Kasumi-1 (cell line): ENCODE measurements at places on chromosomes 7 and 10.

GRCh38 chr7:100373261-100373831, at the start of gene PILRA:
Gene PILRA, plus strand, starts transcription at chr7:100373487. Its CDS starts 170 bp downstream, at chr7:100373657.
- no peak for DNase-seq

- DNase-seq, result no peak
These were observed 15.7 kb upstream of the NDUFA5 start for GRCh38 chr7:123573341-123573740.

- no peak for DNase-seq
These were observed 769.0 kb upstream of the COBL start for GRCh38 chr7:52085610-52086009.

DNA sequence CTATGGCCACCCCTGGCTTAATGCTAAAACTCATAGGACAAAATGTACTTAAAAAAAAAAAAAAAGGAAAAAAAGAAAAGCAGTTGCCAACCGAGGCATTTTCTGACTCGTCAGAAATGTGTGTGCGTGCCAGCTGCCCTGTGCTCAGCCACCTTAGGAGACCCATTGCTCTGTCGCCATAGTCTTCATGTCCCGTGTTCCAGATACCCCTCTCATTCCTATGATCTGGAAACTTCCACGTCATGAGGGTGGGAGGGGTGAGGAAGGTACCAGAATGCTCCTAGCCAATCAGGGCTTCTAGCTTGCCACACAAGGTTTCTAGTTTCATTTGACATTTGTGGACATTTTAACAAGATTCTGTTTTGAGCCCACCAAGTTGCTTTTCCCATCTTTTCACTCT, 212.9 kb downstream of the TCF7L2 start:
- DNase-seq, result no peak

DNA sequence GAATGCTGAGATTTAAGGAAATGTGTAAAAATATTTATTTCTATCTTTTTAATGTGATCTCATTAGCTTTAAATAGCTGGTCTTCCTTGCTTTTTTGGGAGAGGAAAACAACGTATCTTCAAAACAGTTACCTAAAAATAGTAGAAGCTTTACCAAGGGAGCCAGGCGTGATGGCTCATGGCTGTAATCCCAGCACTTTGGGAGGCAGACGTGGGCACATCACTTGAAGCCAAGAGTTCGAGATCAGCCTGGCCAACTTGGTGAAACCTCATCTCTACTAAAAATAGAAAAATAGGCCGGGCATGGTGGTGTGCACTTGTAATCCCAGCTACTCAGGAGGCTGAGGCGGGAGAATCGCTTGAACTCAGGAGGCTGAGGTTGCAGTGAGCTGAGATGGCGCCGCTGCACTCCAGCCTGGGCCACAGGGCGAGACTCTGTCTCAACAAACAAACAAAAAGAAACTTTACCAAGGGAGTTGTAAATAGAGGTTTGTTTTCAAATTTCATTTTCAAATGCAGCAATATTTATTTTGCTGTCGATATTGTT, 48.4 kb upstream of the ITGB1 start:
- no peak for DNase-seq

- DNase-seq, result no peak
These were observed 30.7 kb downstream of the CUL2 start for GRCh38 chr10:35059481-35059880.

GRCh38 chr10:126576336-126576735, 94.2 kb downstream of the C10orf90 start:
- DNase-seq, result no peak

DNA sequence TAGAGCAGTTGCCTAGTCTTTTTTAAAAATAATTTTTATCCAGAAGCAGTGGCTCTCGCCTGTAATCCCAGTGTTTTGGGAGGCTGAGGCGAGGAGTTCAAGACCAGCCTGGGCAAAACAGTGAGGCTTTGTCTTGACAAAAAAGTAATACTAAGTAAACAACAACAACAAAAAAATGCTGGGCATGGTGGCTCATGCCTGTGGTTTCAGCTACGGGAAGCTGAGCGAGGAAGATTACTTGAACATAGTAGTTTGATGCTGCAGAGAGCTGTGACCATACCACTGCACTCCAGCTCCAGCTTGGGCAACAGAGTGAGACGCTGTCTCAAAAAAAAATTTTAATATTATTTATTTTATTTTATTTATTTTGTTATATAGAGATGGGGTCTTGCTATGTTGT, 31.3 kb upstream of the TPST1 start:
- no peak for DNase-seq

DNA sequence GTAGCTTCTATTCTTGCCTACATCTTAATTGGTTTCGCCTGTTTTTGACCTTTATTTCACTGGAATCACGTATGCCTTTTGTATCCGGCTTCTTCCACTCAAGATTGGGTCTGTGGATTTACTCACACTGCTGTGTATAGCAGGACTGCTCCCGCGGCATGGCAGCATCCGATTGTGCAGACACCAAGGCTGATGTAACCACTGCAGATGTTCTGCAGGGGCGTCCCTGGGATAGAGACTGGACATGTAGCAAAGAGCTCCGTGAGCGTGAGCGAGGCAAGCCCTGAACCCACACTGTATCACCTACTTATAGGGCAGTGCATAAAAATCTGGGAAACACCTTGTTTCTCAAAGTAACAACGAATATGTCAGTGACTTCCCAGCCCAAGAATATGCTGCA, 11.4 kb upstream of the IDI2 start:
- DNase-seq, result no peak

GRCh38 chr10:113086282-113086681, 136.2 kb downstream of the TCF7L2 start:
- no peak for DNase-seq

DNA sequence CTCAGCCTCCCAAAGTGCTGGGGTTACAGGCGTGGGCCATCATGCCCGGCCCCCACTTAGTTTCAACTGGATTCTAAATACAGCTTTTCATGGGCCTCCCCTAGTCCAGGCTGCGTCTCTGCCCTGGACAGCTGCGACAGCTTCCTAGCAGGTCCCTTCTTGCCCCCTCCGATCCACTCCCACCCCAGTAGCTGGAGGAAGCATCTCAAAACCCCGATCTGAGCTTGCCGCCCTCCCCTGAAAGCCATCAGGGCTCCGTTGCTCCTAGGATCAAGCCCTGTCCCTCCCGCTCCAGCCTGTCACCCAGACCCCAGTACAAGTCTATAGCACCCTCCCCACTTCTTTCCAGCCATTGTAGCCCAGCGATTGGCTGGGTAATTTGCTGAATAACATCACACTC, 64.5 kb downstream of the VWA2 start:
- DNase-seq, result no peak

DNA sequence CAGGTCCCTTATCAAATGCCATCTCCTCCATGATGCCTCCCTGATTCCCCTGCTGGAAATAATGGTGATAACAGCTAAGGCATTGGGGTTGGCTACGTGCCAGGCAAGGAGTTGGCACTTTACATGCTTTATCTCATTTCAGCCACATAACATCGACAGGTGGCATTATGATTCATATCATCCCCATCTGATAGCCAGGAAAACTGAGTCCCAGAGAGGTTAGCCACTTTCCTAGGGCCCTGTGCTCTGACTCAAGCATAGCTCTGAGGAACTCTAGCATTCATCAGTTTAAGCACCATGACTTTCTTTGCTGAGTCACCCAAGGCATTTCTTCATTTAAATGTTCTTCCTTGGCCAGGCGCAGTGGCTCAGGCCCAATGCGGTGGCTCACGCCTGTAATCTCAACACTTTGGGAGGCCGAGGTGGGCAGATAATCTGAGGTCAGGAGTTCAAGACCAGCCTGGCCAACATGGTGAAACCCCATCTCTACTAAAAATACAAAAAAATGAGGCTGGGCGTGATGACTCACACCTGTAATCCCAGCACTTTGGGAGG, 6.6 kb downstream of the LEP start:
- no peak for DNase-seq

GRCh38 chr10:75048669-75049098, 62.8 kb upstream of the SAMD8 start:
- no peak for DNase-seq

DNA sequence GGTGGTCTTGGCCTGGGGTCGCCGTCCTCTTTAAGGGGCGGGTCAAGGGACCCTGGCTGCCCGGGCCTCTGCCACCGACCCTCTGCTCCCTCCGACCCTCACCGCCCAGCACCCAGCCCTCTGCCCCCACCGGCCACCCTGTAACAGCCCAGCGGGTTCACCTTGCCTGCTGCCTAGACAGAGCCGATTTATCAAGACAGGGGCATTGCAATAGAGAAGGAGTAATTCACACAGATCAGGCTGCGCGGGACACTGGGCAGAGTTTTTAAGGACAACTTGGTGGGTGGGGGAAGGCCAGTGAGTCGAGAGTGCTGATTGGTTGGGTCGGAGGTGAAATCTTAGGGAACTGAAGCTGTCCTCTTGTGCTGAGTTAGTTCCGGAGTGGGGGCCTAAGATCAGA, 779 bp upstream of the ADCK2 start:
- no peak for DNase-seq

GRCh38 chr10:91487911-91488582, 77.9 kb downstream of the HECTD2 start:
- DNase-seq, result no peak

DNA sequence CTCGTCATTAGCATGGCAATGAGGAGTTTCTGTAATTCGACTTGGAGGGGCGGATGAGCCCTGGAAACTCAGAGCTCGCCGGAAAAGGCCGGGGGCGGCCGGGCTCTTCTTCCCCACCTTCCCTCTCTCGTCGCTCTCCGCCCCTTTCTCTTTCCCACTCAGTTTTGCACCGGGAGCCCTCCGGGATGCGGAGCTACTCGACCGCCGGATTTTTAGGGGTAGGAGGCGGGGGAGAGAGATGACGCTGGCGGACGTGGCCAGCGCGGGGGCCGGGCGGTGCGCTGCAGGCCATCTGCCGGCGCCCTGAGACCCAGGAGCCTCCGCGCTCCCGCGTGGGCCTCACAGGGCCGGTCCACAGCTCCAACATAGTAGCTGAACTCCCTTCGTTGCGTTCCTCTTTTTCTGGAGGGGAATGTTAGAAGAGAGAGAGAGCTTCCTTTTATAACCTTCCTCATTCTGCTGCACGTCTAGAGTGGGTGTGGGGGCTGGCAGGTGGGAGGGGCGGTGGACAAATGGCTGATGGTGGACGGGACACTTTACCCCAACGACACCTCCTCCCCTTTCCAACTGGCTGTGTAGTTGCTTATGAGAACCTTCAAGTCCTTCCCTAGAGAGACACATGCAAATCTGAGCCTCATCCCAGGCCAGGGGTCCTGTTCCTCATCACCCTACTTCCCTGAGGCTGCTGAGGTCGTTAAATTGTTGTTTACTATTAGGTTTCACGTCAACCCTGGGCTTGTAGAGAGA, 1.1 kb upstream of the HOXA1 start:
- DNase-seq, result peak; percentile 75

GRCh38 chr7:18610331-18610948, 114.9 kb downstream of the HDAC9 start:
- DNase-seq, result peak; percentile 6

- no peak for DNase-seq
These were observed 47.0 kb upstream of the CDK1 start for GRCh38 chr10:60731134-60731885.

DNA sequence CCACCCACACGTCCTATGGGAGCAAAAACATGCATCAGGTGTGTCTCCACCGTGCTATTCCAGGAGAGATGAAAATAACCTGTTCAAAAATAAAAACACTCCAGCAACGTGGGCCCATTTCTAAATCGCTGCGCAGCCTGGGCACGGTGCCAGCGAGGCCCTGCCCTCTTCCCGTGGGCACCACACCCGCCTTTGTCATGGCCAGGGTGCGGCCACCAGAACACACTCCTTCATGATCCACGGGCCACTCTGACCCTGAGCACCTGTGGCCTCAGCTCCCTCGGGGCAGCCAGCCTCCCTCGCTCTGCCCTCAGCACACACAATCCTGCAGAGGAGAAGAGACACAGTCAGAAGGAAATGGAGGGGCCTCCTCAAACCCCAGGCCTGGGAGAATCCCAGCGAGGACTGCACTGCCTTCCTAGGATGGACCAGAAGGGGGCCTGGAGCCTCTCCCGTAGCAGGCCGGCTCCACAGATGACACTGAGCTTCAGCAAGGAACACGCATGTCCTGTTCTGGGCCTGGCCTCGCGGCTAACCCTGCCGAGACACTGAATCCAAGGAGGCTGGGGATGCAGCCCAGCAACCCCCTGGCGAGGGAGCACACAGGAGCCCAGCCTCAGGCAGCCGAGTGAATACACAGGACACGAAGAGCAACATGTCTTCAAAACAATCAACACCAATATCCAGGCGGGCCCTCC, 169.0 kb downstream of the MAD1L1 start:
- DNase-seq, result no peak

DNA sequence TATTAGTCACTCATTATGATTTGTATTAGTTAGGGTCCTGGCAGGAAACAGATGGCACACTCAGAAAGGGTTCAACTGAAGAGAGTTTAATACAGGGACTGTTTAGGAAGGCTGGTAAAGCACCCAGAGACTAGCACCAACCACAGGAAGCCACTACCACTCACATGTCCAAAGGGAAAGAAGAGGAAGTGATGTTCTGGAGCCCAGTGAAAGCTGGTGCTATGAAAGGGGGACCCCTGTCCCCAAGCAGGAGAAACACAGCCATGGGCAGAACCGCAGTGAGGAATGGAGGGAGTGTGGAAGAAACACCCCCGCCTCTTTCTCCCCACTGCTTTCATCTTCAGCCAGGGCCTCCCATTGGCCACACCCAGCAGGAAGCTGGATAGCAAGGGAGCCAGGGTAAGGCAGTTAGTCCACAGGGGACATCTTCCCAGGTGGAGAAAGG, 3.2 kb upstream of the VSIR start:
- DNase-seq, result peak; percentile 97

DNA sequence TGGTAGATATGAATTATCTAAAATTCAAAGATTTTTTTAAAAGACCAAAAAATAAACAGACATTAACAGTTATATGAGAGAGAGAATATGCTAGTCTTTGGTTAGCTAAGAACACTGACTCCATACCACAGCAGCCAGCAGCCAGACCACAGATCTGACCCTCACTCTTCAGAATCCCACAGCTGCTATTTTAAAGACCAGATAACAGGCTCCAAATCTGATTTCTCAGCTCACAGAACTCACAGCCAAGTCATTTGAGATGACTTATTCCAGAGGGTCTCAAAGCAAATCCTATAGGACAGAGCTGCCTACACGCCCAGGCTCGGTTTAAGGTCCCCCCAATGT, 20.4 kb downstream of the NUDCD3 start:
- DNase-seq, result no peak

DNA sequence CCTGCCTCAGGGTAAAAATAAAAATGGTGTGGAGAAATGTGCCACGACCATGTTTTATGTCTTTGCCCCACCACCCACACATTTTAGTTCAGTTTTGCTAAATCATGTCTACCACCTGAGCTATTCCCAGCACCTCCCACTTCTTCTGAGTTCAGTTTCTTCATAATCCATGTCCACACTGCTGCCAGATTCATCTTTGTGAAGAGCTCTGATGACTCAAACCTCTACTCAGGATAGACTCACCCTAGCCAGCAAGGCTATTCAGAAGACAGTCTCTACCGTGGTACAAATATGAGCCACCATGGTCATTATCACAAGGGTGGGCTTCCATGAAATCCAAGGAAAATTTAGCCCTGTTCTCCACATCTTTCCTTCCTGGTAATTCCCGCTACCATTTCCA, 231.1 kb upstream of the PRKCQ start:
- DNase-seq, result no peak
